Amygdala (tissue), 56 donors: ENCODE measurements at places on chromosomes 6 and 20.

- DNase-seq = no peak
Observed at GRCh38 chr6:21325201-21325856, 268.2 kb upstream of the SOX4 start.

DNA sequence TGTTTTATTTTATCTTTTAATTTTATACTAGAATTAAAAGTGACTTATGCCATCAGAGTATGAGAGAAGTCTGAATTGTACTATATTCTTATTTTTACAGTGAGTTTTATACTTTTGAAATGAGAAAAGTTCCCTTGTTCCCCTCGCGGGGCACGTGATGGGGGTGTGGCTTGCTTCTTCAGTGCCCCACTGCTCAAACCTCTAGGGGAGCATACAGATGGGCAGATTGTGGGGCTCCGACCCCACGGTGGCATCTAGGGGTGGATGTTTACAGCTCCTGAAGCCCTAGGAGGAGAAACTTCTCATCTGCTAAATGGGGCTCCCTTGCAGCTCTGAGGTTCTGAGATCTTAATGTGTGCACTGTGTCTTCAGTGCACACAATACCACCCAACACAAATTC, 11.9 kb upstream of the MAS1L start:
- DNase-seq = no peak

GRCh38 chr6:111748231-111748647, 125.0 kb downstream of the FYN start:
- no peak for DNase-seq

DNA sequence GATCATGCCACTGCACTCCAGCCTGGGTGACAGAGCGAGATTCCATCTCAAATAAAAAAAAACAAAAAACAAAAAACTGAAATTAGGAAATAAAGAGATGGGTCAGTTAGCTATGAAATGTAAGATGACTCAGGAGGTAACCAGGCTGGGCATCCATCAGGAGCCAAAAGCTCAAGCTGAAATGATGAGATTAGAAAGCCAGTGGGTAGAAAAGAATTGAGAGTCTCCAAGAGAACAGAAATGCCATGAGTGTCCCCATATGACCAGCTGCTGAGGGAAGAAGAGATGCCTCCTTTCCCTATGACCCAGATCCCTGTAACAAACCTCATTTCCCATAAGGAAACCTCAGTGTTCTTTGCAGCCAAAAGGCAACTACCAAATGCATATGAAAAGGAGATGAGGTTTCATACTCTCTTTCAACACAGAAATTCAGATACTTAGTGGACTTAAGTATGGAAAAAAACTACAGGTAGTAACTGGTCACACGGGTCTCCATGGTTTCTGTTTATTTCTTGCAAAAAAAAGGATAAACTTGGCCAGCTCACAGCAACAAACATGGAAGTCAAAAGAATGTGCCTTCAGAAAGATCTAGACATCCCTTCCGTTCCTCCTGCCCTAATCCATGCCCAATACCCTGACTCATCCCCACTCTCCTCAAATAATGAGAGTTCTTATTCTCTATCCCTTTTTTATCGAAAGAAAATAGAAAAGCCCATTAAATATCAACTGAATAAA, 8.1 kb downstream of the ARHGAP18 start:
- no peak for DNase-seq

- DNase-seq = no peak
Observed at GRCh38 chr6:28215425-28215824, 9.7 kb upstream of the ZSCAN9 start.

- DNase-seq = no peak
Observed at GRCh38 chr6:33987531-33988021, 158.3 kb downstream of the GRM4 start.

DNA sequence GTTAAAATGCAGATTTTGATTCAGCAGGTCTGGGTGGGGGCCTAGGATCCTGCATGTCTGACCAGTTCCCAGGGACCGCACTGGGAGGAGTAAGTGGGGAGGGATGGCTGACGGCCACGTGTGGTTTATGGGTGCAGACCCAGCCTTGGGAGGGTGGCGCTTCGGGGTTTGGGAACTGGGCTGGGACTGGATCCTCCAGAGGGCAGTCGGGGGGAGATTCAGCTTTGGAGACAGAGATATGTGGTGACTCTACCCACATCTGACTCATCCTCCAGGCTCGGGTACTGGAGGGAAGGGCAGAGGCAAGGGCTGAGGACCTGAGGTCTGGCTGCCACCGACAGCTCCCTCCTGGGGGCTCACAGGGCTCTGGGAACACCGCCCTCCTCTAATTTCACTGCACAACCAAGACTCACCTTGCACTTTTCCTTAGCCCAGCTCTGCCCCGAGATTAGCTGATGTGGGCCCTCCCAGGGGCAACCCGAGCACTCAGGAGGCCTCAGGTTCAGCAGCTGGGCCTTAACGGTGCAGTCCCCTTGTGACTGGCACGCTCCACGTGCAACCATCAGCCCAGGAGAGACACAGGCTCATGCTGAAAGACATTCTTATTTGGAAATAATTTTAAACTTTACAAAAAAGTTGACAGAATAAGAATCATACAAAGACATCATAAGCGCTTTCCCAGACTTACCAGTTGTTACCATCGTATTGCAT, 172.8 kb upstream of the PMEPA1 start:
- no peak for DNase-seq

GRCh38 chr6:166499350-166500163, 86.9 kb downstream of the RAMACL start:
- no peak for DNase-seq

- no peak for DNase-seq
Observed at GRCh38 chr6:110699780-110700179, 115.5 kb downstream of the CDK19 start.

DNA sequence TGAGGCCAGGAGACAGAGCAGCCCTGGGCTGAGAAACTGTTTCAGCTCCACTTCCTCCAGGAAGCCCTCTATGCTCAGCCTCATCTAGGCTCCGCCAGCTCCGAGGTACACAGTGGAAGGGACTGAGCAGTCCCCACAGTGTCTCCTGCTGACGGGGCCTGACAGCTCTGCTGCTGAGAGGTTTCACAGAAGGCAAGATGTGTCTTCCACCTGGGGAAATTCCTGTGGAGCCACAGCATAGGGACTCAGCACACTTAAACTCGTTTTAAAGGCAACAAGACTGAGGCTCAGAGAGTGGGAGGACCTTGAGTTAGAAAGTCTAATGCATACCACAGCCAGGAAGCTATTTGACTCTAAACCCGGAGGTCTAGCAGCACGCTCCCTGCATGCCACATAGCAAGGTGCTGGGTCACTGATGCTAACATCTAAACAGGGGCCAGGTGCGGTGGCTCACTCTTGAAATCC, 6.8 kb downstream of the ADA start:
- no peak for DNase-seq

GRCh38 chr6:140138311-140139010, 764.0 kb upstream of the CITED2 start:
- DNase-seq = no peak

DNA sequence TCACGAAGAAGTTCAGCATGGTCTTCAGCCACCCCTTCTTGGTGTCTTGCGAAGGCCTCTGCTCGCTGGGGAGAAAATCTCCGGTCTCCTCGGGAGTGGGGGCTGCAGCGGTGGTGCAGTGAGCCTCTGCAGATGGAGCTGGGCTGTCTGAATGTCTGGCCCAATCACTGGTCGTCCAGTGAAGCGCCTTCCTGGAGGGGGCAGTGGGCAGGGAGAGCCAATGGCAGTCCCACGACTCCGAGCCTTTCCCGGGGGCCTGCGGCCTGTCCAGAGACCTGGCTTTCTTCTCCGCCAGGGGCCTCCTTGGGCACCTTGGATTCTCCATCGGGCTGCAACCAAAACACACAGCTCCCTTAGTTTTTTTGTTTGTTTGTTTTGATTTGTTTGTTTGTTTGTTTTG, 6.3 kb downstream of the BNIP5 start:
- no peak for DNase-seq

DNA sequence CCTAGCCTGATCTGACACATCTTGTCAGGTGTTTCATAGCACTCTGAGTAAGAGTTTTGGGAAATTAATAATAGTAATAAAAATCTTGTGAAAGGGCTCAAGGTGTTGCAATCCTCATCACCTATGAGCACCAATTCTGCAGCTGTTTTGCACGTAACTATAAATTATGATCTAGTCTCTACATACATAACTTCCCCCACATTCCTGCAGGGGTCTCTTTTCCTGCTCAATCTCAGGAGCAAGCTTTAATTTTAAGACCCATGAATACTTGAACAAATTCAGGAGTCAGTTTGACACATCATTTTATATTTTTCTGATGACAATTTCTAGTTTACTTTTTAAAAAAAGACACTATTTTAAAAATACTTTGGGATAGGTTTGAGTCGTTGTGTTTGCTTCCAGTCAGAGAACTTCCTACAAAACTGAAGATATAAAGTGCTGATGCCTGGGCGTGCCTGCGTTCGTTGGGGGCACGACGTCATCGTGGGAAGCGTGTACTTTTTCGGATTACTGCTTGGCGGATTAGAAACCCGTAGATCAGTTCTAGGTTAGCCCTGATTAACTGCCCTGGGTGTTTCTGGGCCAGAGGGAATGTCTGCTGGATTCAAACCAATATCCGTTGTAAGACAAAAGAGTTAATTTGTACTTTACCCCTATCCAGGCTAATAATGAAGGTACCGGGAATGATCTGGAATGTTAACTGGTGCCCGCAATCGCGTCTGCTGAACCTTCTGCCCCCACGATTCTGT, 1.0 kb upstream of the E2F3 start:
- DNase-seq = no peak

- DNase-seq = no peak
Observed at GRCh38 chr6:132687306-132687705, 26.5 kb downstream of the VNN1 start.

DNA sequence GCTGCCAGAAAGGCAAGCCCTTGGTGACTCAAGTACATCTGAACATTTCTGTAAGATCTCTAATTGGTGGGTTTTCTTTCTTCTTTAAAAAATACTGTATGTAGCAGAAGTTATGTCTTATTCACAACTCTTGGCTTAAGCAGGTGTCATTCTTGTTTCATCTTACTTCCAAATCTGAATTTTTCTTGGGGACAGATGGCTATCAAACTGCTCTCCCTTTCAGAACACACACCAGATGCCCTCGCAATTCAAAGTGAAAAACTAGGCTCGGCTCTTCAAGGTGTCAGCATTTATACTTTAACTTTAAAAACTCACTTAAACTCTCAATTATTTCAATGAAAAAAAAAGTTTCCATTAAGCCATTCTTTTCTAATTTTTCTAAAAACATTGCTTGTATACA, 49.7 kb downstream of the PAK5 start:
- no peak for DNase-seq

DNA sequence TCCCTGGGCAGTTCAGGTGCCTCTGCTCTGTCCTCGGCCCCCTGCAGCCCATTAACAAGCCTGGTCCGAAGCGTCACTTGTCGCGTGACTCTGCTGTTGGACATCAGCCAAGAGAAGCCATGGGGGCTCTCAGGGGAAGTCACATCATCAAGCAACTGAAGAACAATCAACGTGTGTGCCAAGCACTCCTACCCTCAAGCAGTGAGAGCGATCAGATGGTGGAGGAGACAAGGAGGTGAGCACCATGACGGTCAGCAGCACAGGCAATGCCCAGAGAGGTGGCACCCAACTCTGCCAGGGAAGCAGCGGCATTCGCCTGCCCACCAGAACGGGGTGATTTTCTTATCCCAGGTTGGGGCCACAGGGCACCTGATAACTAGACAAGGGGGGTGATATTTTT, 132.7 kb downstream of the AGPAT4 start:
- no peak for DNase-seq

GRCh38 chr6:32192608-32193039, at the start of gene GPSM3:
GPSM3 (minus strand) TSS chr6:32192643; CDS start chr6:32192513, 130 bp downstream.
- no peak for DNase-seq
